ENCODE measurements at places on chromosomes 4 and X. TPM values are rescaled to one million over a fixed set of nuclear protein-coding genes. Genes with fewer than 3 reads are reported as not detected.

The PLAC8 gene
- 490 TPM for polyA plus RNA-seq

The PHEX gene
- polyA plus RNA-seq: not detected

The NWD2 gene
- under 0.01 TPM for polyA plus RNA-seq

The MND1 gene
- 5.1 TPM for polyA plus RNA-seq

The RAB9B gene
- under 0.01 TPM for polyA plus RNA-seq

The PGM2 gene
- 15.6 TPM for polyA plus RNA-seq

The TRAM1L1 gene
- 0.60 TPM for polyA plus RNA-seq

The MXRA5 gene
- not detected for polyA plus RNA-seq

The HTRA3 gene
- 3.6 TPM for polyA plus RNA-seq
